Suppressor macrophage (primary cell): ENCODE measurements at places on chromosomes 2 and 18.
A peak's percentile ranks its signal among the peaks of the same experiment; 100 is the strongest.

DNA sequence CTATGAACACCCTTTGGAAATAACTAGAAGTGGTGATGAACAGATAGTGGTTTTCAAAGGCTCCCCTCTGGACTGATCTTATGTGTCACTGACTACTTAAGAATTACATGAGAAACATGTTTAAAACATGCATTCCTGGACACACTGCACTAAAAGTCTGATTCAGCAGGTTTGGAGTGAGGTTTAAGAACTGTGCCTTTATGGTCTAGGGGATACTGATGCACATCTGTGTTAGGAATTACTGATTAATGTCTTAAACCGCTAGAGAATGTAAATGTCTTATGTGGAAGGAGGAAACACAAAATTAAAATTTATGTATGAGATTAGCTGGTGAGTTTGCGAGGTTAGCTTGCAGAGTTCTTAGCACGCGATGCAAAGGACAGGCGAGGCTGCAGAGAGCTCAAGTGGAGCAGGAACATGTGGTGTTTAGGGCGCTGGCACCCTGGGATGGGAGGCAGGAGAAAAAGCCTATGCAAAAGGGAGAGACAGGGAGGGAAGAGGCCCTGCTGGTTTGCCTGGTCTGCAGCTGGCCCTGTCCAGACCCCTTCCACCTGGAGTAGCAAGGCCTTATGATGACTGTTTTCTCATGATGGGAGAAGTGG lies 11.7 kb downstream of the SH3YL1 start:
- no peak for DNase-seq

GRCh38 chr18:10935588-10935987 lies 213.8 kb downstream of the PIEZO2 start:
- no peak for DNase-seq

GRCh38 chr2:173427887-173428668 lies 73.4 kb downstream of the CDCA7 start:
- DNase-seq, result no peak

- DNase-seq, result no peak
These were observed 150.6 kb downstream of the ZNF236 start for GRCh38 chr18:76972846-76973519.

GRCh38 chr2:207394203-207394781 lies 135.5 kb upstream of the CREB1 start:
- no peak for DNase-seq

GRCh38 chr2:40754912-40755311 lies 303.0 kb upstream of the SLC8A1 start:
- no peak for DNase-seq

- no peak for DNase-seq
These were observed 710.4 kb downstream of the SLC4A3 start for GRCh38 chr2:220337611-220338440.

GRCh38 chr2:53969285-53969967 lies 1.4 kb downstream of the PSME4 start:
- peak; percentile 79 for DNase-seq

- no peak for DNase-seq
These were observed 1390.5 kb upstream of the ZEB2 start for GRCh38 chr2:145910416-145910815.

DNA sequence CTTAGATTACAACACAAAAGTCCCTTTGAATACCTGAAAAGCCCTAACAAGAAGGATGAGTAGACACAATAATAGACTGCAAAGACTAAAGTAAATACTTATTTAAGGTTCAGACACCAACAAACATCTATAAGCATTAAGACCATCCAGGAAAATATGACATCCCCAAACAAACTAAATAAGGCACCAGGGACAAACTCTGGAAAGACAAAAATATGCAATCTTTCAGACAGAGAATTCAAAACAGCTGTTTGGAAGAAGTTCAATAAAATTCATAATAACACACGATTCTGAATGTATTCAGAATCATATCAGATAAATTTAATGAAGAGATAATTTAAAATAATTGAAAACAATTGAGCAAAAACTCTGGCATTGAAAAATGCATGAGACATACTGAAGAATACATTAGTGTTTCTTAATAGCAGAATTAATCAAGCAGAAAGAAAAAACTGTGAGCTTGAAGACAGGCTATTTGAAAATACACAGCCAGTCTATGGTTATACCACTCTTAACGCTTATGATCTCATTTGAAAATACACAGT lies 1388.8 kb downstream of the DSC3 start:
- DNase-seq, result no peak

GRCh38 chr2:109260886-109261700 lies 132.1 kb downstream of the SH3RF3 start:
- peak; percentile 40 for DNase-seq

DNA sequence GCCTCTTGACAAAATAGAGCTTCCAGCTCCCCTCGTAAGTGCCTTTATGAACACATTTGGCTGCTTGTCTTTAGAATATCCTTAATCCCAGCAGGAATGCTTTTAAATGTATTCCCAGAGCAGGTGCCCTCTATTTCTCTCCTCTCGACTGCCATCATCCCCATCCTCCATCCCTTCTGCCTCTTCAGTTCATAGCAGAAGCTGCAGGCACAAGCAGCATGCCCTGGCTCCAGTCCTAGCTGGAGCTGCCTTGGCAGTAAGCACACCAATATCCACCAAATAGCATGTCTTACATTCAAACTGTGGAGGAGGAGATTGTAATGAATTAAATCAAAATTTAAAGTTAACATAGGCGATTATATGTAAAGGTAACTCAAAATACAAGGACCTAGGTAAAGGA lies 891.3 kb upstream of the SLC39A10 start:
- no peak for DNase-seq

- no peak for DNase-seq
These were observed 35.2 kb downstream of the NPPC start for GRCh38 chr2:231890896-231891513.

- no peak for DNase-seq
These were observed 6.8 kb downstream of the SMAD7 start for GRCh38 chr18:48943736-48944527.

- DNase-seq, result no peak
These were observed 45.7 kb upstream of the RAPH1 start for GRCh38 chr2:203580844-203581243.

DNA sequence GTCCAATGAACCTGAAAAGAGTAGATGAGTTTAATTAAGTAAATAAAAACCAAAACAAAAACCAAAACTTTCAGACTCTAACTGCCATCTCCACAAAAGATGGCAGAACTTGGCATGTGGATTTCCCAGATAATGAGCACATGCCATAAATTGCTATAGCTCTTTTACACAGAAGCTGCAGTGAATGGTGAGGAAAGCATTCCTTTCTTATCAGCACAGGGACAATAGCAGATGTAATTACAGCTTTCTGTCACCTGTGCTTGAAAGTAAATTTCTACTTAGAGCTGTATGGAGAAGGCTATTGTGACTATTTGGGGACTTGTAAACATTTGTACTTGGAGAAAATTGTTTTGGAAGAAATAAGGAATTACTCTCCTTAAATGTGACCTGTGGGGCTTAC lies 378.4 kb downstream of the RPRM start:
- no peak for DNase-seq

DNA sequence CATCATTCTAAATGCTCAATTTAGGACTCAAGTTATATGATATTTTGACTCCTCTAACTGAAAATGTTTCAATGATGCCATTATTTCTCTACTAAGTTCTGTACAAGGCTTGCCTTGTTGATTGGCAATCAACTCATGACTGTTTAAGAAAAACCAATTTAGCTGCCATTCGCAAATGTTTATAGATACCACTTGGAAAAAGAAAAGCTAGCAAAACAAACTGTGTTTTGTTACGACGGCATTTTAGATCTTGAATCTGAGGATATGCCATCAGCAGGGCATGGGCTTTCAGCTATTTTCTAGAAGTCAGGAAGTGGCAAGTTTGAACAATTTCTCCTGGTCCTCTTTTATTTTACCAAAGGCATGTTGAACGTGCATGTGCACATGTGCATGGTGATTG lies 65.3 kb downstream of the MREG start:
- no peak for DNase-seq

DNA sequence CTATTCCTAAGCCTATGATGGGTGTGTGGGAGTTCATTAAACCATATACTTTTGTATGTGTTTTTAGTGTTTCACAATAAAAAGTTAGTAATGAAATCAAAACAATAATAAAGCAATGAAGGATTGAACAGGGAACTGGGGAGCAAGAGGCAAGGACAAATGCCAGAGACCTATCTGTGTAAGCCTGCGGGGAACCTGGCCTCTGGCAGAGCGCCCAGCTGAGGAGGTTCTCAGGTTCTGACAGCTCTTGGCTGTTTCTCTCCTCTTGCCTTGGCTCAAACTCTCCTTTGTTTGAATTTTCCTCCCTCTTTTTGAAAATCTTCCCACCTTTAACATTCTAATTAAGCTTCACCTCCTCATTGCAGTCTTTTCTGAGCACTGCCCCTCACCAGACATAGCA lies 200.0 kb upstream of the NCKAP5 start:
- DNase-seq, result no peak

DNA sequence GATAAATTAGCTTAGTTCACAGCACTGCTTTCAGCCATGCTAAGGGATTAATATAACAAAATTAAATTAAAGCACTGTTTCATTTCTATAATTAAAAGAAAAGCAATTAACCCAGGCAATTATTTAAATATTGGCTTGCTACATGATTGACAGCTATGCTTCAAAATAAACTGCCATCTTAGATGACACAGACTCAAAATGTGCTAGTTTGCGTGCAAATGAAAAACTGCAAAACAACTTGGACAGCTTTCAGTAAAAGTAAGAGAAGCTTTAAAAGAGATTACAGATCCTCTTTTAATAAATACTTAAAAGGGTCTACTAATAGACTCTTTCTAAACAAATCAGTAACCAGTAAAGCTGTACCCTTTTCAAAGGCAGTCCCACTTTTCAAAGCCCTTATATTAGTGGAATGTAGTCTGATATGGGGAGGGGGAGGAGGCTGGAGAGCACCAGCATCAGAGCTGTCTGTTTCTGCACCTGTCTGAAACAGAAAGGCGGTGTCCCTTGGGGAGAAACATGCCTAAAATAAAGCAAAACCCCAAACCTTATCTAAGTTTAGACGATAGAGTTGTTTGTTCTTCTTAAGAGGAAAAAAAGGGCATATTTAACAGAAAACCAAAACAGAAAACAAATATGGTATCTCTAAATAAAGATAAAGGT lies 20.8 kb downstream of the EIF2AK3 start:
- no peak for DNase-seq

- DNase-seq, result no peak
These were observed 24.8 kb upstream of the HDAC4 start for GRCh38 chr2:239425631-239426030.

- peak; percentile 69 for DNase-seq
These were observed 414.2 kb upstream of the CHST9 start for GRCh38 chr18:27599202-27599829.

DNA sequence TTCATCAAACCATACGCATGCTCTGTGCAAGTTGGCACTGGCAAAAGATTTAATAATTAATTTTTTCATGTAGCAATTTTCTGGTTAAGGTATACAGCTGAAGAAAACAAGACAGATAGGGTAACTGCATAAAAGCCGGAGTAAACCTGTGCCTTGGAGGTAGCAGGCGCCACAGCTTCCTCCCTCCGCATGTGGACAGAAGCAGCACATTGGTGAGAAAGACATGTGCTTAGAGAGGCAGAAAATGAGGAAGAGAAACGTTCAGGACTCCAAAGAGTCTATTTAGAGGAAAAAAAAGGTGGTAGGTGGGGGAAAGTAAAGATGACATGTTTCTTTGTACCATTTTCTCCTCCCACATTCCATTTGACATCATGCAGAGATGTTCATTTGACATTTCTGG lies 9.3 kb downstream of the ST6GAL2 start:
- DNase-seq, result no peak

DNA sequence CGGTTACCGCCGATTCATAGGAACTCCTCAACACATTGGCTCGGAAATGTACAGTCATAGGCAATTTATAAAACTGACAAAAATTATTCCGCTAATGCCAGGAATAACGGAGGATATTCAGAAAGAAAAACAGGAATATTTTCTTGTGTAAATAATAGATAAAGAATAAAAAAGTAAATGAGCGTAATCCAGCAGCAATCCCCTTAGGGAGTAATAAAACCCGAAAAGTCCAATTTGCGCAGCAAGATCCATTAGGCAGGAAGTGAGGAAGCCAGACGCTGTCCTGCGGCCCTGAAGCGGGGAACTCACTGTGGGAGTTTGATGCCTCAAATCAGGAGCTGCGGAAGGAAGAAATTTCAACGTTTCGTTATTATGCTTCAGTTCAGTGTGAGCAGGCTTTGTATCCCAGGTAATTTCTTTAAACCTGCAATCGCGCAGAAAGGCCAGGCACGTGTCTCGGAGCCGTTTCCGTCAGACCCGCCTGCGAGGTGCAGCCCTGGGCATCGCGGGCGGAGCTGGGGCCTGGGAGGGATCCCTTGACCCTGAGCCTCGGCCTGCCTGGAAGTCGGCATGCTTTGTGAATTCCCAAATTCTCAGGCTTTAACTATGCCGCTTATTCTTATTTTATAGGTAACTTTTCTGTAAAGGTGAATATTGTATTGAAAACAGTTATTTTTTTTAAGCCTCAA lies 180.9 kb upstream of the ALKAL2 start:
- no peak for DNase-seq

DNA sequence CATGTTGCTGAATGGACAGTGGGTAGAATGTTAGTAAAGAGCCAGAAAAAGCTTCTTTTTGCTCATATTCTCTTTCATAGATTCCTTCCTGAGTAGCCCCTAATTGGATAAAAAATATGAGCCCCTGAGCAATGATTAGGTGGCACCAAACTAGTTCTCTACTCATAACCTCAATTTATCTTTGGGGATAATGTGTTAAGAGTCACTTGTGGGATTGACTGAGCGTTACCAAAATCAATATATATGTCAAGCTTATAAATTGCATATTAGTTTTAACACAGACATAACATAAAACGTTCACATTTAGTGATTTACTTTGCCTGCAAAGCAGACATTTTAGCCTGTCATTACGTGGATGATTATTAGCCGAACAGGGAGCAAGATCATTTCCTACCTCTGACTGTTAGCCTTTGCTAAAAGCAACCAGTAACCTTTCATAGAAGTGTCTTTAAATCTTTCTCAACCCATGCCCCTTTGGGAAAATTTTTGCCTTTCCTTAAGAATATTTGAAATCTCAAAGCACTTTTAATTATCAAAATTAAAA lies 85.4 kb downstream of the ARHGAP28 start:
- no peak for DNase-seq

DNA sequence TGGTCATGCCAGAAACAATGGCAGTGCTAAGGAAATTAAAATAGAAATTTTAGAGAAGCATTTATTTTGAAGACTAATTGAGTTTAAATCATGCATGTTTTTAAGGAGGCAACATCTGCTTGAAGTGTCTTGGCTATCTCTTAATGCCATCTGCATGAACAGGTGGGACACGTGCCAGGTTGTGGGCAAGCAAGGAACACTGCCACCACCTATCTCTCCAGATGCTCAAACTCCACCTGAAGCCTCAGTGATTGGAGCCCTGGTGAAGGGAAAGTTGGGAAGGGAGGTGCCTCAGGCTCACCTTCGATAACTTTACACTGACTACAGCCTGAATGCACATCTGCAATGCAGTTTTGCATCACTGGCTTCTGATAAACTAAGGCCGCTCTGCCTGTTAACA lies 91.5 kb downstream of the TPGS2 start:
- no peak for DNase-seq

DNA sequence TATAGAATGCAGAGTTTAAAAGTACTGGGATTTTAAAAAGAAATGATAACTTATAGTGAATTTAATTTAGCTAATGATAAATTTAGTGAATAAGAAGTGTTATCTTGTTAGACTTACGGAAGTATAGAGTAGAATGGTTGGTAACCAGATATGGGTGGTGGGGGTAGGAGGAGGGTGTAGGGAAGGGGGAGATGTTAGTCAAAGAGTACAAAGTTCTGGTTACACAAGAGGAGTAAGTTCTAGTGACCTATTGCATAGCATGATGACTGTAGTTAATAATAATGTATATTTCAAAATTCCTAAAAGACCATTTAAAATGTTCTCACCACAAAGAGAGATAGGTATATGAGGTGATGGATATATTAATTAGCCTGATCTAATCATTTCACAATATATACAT lies 184.8 kb upstream of the STON1 start:
- DNase-seq, result peak; percentile 29
